Stimulated activated naive CD4-positive, alpha-beta T cell treated with Interleukin-2 at 50 U/mL for 16 hours (primary cell): ENCODE measurements at places on chromosomes 11 and 22.

DNA sequence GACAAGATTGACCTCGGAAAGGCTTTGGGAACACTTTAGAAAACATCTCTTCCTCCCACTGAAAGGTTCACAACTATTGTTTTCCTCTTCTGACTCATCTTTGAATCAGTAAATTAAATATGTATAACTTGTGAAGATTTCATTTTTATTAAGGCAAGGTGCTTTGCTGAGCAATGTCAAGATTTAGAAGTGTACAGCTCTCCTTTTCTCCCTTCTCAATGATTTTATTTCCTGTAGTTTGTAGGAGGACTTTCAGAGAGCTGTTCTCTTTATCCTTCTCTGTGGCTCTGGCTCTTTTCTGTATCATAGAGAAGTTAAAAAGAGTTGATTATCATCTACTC lies 594.2 kb downstream of the METTL15 start:
- DNase-seq = no peak

- no peak for DNase-seq
These were observed 63.5 kb downstream of the CSTPP1 start for GRCh38 chr11:47000033-47000432.

DNA sequence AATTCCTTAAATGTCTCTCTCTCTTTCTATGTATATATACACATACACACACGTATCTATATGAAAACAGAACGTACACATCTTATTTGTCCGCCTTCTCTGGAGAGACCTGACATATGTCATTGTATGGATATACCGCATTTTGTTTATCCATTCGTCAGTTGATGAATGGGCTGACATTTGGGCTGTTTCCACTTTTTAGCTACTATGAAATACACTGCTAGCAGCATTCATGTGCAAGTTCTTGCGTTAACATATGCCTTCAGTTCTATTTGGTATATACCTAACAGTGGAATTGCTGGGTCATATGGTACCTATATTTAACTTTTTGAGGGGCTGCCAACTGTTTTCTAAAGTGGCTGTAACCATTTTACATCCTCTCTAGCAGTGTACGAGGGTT lies 18.0 kb upstream of the DNAJB13 start:
- DNase-seq = no peak

- DNase-seq = no peak
These were observed 94.9 kb downstream of the ZBTB16 start for GRCh38 chr11:114154271-114155047.

DNA sequence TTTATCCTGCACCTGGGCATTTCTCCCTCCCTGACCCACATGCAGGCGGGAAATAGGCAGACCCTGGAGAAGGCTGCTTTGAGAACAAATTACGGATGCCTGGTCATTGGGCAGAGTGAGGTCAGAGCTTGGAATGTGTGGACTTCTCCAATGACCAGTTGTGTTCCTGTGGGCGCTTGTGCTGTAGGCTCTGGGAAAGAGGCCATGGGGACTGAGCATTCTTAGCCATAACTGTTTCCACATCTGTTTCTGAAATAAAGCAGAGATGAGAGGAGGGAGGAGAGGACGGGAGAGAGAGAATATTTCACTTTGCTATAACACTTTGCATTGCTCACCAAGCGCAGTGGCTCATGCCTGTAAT lies 11.2 kb upstream of the TMEM184B start:
- DNase-seq = no peak

GRCh38 chr11:120174866-120175265 lies 36.0 kb upstream of the OAF start:
- DNase-seq = no peak

GRCh38 chr11:69670158-69670845 lies 4.9 kb downstream of the LTO1 start:
- DNase-seq = peak; percentile 38

GRCh38 chr11:35127619-35128018 lies 11.4 kb upstream of the CD44 start:
- DNase-seq = no peak

DNA sequence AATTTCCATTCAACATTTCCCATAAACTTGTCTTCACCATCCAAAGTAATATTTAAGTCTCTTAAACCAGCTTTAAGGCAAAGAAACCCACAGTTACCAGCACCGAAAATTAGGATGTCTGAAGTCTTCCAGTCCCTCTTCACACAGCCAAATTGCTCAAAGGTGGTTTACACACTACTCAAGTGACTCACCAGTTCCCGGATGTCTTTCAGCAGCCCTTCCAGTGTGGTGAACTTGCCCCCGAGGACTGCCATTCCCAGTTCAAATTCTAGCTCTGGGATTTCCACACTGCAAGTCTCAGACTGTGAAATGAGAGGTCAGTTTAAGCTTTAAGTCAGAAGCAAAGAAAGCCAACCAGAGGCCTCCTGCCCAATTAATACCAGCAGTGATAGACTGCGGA lies 5.1 kb downstream of the ZPR1 start:
- no peak for DNase-seq

DNA sequence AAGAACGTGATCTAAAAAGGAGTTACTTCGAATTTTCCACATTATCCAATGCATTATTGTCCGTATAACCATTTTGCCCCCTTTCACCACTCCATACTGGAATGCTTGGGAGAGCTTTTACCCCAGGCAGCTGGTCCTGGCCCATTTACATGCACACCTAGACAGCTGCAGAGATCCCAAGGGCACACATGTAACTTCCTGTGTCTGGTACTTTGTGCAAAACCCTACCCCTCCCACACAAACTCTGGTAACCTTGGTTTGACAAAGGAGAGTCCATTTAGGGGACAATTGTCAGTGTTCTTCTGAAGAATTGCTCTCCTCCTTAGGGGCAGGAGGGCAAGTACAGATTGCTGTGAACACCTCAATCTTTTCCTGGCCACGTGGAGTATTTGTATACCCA lies 57.3 kb upstream of the SORL1 start:
- no peak for DNase-seq

DNA sequence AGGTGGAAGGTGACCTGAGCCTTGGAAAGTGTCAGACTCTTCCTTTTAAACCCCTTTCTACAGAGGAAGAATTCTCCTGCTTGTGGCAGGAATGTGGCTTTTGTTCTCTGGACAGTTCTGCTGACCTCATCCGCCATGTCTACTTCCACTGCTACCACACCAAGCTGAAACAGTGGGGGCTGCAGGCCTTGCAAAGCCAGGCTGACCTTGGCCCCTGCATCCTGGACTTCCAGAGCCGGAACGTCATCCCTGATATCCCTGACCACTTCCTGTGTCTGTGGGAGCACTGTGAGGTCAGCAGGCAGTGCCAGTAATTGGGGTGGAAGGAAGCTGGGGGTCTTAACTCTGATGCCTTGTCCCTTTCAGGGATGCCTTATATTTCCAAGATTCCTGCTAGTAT lies 9.3 kb downstream of the HINFP start:
- no peak for DNase-seq

GRCh38 chr22:49892226-49892899 lies 25.9 kb downstream of the ALG12 start:
- no peak for DNase-seq

- no peak for DNase-seq
These were observed 36.1 kb upstream of the AMOTL1 start for GRCh38 chr11:94731880-94732601.

GRCh38 chr11:33534575-33534974 lies 166.1 kb downstream of the C11orf91 start:
- no peak for DNase-seq

GRCh38 chr11:103851166-103851651 lies 185.2 kb upstream of the DDI1 start:
- no peak for DNase-seq

GRCh38 chr11:129569007-129569406 lies 193.4 kb downstream of the BARX2 start:
- DNase-seq = no peak

- no peak for DNase-seq
These were observed 56.0 kb downstream of the COPB1 start for GRCh38 chr11:14443638-14444037.

- DNase-seq = no peak
These were observed 22.8 kb downstream of the BRSK2 start for GRCh38 chr11:1412377-1413095.

DNA sequence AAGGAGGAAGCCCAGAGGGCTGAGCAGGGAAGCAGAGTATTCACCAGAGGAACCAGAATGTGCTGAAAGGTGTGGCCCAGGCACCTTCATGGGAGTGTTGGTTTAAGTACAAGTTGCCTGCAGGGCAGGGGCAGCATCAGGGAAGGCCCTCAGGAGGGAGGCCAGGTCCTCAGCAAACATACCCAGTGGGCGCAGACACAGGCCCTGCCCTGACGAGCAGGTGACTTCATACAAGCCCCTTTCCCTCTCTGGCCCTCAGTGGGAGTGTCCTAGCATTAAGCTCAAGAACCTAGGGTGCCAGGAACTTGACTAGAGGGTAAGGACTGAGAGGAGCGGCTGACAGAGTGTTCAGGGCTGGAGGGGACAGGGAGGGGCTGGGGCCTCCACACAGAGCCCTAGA lies 7.5 kb upstream of the CASTOR1 start:
- DNase-seq = no peak

GRCh38 chr11:126282736-126283591 lies at the start of gene TIRAP:
TSS of gene TIRAP (plus strand) at chr11:126283093. CDS start at chr11:126290895, 7,802 bp downstream.
- peak; percentile 60 for DNase-seq

GRCh38 chr11:47282462-47282861 lies 12.5 kb downstream of the MADD start:
- no peak for DNase-seq

DNA sequence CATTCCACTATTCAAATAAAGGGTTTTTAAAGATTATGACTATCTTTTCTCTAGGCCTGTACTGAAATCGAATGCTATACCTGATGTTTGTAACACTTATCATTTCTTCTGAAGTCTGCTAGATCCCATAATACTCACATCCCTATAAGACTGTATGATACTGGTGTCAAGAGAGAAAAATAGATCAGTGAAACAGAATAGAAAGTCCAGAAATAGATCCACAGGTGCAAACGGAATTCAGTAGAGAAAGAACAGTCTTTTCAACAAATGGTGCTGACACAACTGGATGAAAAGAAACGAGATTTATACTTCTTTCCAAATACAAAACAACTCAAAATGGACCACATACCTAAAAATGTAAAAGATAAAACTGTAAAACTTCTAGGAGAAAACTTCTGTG lies 143.2 kb downstream of the APOL5 start:
- no peak for DNase-seq

DNA sequence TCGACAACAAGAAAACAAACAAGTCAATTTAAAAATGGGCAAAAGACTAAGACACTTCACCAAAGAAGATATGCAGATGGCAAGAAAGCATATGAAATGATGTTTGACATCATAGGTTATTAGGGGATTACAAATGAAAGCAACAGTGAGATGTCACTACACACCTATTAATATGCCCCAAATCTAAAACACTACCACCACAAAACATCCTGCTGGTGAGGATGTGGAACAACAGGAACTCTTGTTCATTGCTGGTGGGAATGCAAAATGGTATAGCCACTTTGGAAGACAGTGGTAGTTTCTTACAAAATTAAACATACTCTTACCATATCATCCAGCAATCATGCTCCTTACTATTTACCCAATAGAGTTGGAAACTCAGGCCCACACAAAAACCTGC lies 29.0 kb downstream of the PRRG4 start:
- no peak for DNase-seq

GRCh38 chr11:13287681-13288080 lies 10.1 kb downstream of the BMAL1 start:
- DNase-seq = no peak

DNA sequence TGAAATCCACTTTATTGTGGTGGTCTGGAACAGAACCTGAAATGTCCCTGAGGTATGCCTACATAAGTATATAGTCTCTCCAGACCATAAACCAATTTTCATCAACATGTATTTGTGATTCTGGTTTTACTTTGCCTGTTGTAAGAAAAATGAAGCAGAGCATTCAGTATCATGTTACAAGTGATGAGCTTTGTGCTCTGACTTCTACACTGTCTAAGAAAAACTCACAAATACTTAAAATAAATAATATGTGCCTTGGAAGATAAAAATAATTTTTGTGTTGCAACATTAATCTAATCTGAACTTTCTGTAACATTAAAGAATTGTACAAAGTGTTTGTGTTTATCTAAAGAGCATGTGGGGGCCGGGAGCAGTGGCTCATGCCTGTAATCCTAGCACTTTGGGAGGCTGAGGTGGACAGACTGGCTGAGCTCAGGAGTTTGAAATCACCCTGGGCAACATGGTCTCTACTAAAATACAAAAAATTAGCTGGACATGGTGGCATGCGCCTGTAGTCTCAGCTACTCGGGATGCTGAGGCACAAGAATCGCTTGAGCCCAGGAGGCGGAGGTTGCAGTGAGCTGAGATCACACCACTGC lies 219.5 kb downstream of the SOX6 start:
- no peak for DNase-seq

GRCh38 chr11:70892889-70893288 lies 359.5 kb downstream of the SHANK2 start:
- DNase-seq = no peak

- DNase-seq = no peak
These were observed 122.3 kb upstream of the SNX19 start for GRCh38 chr11:131038597-131038996.

DNA sequence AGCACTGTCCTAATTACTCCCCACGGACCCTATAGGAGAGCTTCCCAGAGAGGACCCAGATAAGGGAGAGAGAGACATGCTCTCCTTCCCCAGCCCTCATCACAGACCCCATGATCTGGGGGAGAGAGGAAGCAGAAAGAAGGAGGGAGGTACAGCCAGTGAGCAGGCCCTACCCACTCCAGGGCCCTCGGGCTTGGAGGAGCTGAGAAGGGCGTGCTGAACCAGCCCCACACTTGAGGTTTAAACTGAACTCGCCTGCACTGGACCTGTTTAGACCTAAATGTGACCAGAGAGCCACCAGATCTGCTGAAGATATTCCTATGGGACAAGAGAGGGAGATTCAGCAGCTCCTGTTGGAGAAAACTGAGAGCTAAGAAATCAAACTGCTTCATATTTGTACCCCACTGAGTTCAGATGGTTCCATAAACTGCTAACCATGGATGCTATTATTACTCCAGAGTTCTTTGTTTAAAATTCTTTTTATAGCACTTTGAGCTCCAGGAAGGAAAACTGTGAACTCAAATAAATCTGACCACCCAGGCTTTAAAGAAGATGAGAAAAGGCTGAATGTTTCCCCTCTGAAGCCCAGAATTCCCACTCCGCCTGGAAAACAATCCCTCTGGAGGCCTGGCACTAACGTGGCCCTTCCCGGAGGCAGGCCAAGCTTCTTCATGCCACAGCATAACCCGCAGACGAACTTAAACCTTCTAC lies 67.2 kb downstream of the EFCAB6 start:
- no peak for DNase-seq

- DNase-seq = no peak
These were observed 10.6 kb downstream of the TENM4 start for GRCh38 chr11:79430280-79430679.

DNA sequence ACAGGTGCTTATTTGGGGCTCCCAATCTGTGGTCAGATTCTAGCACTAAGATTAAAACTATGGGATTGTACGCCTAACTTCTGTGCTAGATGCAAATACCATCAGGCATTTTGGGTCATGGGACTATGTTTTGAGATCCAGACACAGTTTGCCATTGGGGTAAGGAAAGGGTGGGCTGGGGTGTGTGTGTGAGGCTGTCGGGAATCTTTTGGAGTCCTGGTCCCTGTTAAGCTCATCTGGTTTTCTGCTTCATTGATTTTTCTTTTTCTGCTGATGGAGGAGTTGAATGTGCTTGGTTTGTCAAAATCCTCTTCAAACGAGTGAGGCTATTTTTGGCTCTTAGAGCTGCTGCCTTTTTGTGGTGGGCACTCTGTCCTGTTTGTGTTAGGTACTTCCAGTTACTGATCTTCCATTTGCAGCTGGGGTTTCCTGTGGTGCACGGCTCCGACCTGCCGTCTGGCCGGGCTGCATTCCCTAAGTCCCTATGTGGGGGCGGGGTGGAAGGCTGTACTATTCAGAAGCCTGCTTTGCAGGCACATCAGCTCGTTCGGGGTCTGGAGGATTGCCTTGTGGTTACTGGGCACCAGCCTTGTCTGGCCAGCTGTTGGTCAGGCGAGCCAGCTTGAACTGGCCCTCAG lies 2.9 kb downstream of the BCR start:
- no peak for DNase-seq
